Bone marrow (tissue), 2 donors: ENCODE measurements at places on chromosomes 7 and 10.

- no peak for DNase-seq
Measured at GRCh38 chr10:88232983-88233543, 350.1 kb downstream of the RNLS start.

DNA sequence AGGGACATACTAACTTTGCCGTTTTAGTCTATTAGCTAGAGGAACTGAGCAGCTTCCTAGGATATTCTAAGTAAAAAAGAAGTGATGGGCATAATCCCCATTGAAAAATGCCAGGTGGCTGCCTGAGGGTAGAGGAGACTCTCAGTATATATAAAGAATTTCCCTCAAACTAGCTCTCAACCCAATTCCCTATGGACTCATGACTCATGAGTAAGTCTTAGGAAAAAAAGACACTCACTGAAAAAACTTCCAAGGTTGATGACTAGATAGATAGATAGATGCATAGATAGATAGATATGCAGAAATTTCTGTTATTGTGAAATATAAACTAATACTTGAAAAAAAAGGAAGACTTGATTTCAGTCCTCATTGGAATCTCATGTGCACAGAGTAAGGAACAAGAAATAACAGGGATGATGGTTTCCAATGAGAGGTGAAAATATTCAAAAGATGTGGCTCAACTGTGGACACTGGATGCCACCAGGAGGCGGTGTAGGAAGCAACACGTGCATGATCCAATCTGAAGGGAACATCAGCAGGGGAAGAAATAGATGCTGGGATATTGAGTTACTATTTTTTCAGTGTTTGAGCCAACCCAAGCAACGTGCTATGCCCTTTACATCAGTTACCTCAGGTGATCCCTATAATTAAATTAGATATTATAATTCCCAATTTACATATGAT lies 711.0 kb upstream of the LRRTM3 start:
- DNase-seq, result no peak

- DNase-seq, result no peak
Measured at GRCh38 chr7:43692582-43693373, 36.5 kb downstream of the COA1 start.

DNA sequence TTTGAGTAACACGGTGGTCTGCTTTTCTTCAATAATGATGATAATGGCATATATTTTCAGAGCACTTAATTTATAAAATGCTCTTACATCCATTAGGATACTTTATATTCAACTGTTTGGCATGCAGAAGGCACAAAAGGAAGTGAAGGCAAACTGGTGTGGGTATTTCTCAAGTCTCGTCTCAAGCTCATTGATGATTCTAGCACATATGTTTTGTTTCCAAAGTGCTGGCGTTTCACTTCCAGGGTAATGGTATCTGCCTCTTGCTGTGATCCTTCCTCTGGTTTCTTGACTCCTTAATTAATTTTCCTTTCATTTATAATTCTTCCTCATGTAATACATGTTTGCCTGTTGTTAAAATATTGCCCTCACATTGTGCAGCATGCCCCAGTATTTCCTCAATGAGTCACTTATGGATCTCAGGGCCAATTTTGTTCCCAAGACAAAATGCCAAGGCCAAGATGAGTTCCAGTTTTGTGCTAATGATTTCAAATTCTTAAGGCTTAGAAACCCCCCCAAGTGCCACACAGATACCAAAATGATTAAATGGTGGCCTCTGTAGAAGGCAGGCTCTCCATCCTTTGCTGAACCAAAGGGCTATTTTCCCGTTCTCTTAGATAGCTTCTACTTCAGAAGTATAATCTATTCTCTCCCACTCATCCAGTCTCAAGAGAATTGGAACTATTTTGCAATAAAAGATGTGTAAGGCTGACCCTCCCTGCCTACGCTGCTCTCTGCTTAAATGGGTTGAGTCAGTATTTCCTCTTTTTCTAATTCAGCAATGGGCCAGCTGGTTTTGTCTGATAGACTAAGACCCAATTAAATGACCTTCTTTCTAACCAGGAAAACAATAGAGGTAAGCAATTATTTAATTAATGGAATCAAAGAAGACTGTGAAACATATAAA lies 171.2 kb downstream of the ZNF365 start:
- no peak for DNase-seq

DNA sequence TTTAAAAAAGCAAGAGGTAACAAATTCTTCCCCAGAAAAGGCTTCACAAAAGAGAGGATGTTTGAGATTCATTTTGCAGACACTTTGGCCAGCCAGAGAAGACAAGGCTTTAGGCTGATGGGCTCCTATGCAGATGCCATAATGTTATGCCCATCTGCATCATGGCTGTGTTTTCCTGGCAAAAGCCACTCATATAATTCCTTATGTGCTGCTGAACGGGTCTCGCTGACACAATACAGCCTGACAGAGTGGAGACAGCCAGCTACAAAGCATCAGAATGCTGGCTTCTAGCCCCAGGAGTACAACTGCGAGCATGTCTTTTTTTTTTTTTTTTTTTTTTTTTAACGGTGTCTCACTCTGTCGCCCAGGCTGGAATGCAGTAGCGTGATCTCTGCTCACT lies 1157.4 kb upstream of the AUTS2 start:
- DNase-seq, result no peak

- no peak for DNase-seq
Measured at GRCh38 chr7:82347808-82348207, 95.8 kb downstream of the CACNA2D1 start.

GRCh38 chr10:108560488-108560887 lies 1362.8 kb downstream of the XPNPEP1 start:
- no peak for DNase-seq

DNA sequence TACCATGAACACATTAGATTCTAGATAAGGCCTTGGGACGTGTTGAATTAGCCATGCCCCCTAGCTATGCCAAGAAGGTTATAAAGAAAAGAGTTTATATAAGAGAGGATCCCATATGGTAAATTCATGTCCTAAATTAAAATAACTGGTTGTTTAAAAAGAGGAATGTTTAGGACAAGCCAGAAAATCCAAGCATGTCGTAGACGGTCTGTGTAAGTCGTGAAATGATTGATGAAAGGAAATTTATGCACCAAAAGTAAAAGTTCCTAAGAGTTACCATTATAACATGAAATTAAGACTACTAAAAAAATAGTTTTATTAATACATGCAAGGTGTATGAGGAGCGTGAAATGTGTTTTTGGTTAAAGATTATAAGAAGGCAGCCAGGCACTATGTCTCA lies 624.9 kb downstream of the ARL4A start:
- DNase-seq, result no peak

- no peak for DNase-seq
Measured at GRCh38 chr7:81296726-81297125, 377.9 kb upstream of the SEMA3C start.

- no peak for DNase-seq
Measured at GRCh38 chr10:44757551-44758205, 153.5 kb upstream of the TMEM72 start.

- DNase-seq, result no peak
Measured at GRCh38 chr10:59805014-59805413, 51.8 kb upstream of the MRLN start.

- no peak for DNase-seq
Measured at GRCh38 chr7:33678569-33679335, 226.6 kb upstream of the BMPER start.

DNA sequence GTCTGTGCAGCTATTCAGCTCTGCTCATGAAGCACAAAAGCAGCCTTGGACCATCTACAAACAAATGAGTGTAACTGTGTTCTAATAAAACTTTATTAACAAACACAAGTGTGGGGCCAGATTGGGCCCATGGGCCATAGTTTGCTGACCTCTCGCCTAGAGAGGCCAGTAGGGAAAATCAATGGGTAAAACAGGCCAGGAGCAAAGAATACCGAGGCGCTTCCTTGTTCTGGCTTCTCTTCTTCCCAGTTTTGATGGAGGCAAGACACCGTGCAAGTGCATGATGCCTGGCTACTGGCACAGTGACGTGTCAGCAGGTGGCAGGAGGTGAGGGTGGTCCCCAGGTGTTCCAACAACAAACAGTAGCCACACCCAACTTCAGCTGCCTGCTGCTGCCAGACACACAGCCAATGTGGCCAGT lies 94.3 kb upstream of the SDK1 start:
- DNase-seq, result no peak

- no peak for DNase-seq
Measured at GRCh38 chr10:71099731-71100361, 112.5 kb upstream of the UNC5B start.

- no peak for DNase-seq
Measured at GRCh38 chr7:29888006-29888405, 81.7 kb downstream of the WIPF3 start.

- DNase-seq, result no peak
Measured at GRCh38 chr10:123007558-123008354, 839 bp downstream of the IKZF5 start.

DNA sequence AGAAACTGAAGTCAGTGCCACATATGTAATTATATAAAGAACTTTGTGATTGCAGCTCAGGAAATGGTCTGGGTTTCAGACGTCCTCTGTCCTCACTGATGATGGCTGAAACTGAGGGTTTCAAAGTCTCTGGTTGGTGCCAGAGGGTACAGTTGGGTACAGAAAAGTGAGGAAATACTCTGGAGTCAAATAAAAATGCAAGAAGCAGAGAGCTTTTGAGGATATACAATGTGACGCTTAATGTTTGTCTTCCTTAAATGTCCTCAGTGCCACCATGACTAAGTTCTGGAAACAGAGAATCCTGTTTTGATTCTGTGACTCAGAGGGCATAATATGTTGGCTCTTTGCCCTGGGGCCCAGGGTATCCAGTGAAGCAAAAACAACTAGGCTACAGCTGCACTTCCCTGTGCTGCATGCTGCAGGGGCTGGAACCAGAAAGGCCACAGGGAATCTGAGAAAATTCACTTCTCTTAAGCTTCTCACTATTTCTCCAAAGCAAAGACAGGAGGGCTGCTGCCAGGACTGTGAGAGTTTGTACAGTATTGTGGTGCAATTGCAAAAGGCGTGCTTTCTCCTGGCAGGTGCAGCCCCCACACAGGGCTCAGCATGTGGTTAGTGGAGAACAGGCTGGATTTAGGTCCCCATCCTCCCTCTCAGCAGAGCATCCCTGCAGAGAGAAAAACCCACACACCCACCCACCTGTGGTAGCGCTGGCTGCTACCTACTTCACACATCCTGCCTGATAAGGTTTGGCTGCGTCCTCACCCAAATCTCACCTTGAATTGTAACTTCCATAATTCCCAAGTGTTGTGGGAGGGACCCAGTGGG lies 169.5 kb upstream of the SVIL start:
- DNase-seq, result peak; percentile 33

- DNase-seq, result no peak
Measured at GRCh38 chr10:49356944-49357343, 38.9 kb downstream of the DRGX start.

- DNase-seq, result no peak
Measured at GRCh38 chr7:131595699-131596098, 39.3 kb upstream of the PODXL start.

GRCh38 chr7:146235195-146235594 lies 118.6 kb downstream of the CNTNAP2 start:
- DNase-seq, result no peak

GRCh38 chr10:72567889-72568640 lies 57.8 kb downstream of the MICU1 start:
- no peak for DNase-seq

DNA sequence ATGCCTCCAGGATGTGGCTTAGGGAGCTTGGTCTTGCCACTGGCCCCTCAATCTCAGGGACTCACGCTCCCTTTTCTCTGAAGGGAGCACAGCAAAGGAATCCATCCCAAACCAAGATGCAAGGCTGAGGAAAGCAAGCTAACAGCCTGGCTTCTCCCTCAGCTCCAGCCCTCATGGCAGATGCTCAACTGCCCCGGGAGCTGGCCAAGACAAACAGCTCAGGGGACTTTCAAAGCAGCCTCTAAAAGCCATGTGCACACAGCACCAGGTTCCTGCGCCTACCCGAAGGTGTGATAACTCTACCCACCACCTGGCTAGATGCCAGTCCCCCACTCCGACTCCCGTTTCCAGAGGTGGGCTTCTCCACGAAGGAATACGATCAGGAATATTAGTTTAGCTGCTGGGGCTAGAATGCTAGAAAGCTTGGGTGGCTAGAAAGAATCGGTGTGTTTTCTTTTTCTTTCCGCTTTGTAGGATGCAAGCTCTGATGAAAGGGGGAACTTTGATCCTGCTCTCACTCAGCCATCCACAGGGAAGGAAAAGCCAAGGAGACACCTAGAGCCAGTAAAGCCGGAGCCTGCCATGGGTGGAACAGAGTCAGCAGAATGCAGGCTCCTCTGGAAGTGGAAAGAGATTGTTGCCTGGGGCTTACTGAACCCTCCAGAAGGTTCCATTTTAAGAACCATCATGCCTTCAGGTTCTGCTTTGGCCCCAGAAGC lies 89.0 kb upstream of the FGFR2 start:
- DNase-seq, result no peak

DNA sequence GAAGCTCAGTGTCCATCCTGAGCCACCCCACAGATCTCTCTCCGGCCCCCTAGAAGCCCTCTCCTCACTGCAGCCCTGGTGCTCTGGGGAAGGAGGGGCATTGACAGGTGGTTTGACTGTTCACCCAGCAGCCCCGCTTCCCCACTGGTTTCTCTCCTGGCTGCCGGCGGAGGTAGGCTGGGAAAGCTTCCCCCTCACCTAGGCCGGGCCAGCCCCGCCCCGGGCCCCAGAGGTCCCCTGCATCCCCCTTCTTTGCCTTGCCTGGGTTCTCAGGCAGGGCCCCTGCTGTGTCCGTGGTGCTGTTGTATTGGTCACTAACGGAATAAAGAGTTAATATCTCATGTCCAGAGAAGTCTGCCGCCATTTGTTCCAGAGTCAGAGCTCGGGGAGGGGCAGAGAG lies 21.2 kb downstream of the CLEC2L start:
- no peak for DNase-seq

- no peak for DNase-seq
Measured at GRCh38 chr7:14854471-14854870, 48.1 kb downstream of the DGKB start.

DNA sequence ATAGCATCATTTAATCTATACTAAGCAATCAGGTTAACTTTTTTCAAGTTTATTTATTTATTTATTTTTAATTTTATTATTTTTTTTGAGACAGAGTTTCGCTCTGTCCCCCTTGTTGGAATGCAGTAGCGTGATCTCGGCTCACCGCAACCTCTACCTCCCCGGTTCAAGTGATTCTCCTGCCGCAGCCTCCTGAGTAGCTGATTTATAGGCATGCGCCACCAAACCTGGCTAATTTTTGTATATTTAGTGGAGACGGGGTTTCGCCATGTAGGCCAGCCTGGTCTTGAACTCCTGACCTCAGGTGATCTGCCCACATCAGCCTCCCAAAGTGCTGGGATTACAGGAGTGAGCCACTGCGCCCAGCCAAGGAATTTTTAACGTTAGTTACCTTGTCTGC lies 635 bp upstream of the MYPN start:
- DNase-seq, result no peak

GRCh38 chr10:114541081-114541796 lies 116.8 kb downstream of the ABLIM1 start:
- DNase-seq, result no peak

GRCh38 chr7:36165802-36166201 lies 12.7 kb downstream of the EEPD1 start:
- DNase-seq, result no peak
